Kidney epithelial cell (primary cell): ENCODE measurements at places on chromosomes 3 and 15.

DNA sequence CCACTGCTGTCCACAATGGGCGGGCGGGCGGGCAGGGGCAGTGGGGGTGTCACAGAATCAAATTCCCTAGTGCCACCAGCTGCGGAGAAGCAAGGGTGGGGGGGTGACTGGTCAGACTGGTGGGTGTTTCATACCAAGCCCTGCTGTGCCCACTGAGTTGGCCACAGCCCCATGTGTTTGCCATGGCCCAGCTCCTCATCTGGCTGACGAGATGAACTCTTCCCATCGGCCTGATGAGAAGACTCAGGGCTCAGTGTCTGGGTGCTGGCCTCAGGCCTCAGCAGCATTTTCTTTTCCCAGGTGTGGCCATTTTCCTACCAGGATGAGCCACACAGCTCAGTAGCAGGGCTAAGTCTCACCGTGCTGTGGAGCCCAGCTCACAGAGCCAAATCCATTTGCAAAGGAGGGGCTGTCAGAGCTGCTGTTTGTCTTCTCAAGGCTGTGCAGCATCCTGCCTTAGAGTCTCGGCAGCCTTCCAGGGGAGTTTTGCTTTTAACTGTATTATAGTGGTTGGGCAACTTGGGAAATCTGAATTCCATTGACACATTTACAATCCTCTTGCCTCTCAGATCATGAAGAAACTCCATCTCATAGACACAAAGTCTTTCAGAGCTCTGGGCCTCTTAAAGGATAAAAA, 176.8 kb downstream of the ABHD5 start:
- DNase-seq: no peak

DNA sequence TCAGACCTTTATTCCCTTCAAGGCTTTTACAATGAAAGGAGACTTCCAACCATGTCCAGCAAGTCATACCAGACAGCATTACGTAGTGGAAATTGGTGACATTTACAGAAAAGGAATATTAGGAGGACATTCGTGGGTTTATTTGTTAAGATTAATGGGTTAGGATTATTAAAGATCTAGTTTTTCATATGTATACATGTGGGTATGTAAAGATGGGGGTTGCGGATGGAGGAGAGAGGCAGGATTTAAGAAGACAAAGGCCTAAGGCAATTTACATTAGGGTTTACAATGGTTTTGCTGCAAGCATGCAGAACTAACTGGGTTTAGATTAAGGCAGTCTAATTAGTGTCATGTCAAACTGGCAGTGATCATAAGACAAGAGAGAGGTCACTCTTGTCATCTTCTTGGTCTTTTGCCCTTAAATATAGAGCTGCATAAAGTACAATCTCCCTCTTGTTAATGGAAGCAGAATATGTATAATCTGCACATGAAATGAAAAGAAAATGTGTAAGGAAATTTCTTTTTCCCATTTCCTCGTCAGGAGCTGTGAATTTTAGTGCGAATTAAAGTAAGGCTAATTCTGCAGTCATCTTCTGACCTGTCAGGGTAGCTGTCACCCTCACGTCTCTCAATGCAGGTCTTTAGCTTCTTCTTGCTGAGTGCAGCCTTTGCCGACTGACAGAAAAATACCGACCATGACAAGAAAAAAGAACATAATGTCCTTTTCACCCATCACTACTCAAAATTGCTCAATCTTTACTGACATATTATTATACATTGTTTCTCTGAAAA, 258.9 kb upstream of the MEIS2 start:
- no peak for DNase-seq

GRCh38 chr3:44419923-44420650, 57.4 kb downstream of the ZNF445 start:
- no peak for DNase-seq

DNA sequence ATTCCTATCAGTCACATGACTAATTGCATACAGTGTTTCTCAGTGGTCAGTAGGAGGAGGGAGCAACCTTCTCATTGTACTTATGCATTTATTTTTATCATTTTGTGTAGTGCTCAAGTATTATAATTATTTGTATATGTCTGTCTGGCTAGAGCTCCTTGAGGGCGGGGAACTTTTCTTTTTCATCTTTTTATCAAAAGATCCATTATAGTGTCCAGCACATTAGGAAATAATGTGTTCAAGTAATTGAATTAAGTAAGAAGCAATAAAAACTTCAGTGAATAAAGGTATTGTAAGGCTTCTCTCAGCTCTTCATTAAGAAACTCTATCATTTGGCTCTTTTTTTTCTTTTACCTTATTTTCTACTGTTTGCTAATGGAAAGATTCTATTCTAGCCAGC, 18.8 kb downstream of the FGF7 start:
- no peak for DNase-seq

GRCh38 chr3:114874522-114874971, 272.5 kb downstream of the ZBTB20 start:
- DNase-seq: no peak

DNA sequence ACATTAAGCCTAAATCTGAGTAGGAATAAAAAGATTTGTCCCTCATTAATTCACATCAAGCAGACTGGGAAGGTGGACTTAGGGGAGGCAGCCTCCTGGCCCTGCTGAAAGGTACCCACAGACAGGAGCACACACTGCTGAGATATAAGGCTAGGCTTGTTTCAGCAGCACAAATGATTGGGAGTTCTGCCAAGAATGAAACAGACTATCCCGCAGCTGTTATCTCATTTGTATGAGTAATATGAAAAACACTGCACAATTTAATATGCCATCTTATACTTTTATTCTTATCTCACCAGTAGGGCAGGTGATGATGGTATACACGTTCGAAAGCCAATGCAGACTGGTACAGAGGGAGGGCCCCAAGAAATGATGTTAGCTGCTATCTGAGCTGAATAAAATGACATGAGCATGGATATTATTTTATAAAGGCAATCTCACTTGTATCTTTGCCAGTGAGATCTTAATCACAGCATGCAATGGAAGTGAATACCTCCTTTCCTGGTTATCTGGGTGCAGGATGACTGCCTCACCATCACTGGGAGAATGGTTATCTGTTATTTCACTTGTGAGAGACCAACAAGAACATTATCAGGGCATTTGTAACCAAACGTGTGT, 258.7 kb upstream of the PPP2R3A start:
- DNase-seq: no peak

DNA sequence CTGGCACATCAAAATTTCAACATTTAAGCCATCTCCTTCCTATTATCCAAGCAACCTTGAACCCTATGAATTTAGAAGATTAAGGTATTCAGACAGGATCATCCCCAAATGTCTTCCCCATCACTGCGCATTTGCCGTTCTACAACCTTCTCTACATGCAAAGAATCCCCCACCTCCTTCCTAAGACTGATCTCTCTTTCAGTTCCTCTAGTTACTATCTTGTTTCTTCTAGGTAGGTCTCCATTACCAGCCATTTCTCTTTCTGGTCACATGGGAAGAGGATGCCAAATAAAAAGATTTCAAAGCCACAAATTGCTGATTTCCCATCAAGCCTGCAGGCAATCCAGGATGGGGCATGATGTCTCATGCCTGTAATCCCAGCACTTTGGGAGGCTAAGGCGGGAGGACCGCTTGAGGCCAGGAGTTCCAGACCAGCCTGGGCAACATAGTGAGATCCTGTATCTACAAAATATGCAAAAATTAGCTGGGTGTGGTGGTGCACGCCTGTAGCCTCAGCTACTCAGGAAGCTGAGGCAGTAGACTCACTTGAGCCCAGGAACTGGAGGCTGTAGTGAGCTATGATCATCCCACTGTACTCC, 29.7 kb upstream of the MTMR10 start:
- no peak for DNase-seq

- no peak for DNase-seq
Measured at GRCh38 chr3:61772456-61772855, 211.1 kb downstream of the PTPRG start.

- DNase-seq: no peak
Measured at GRCh38 chr15:46918462-46919140, 798.7 kb upstream of the SEMA6D start.

GRCh38 chr3:21654241-21654640, 96.8 kb downstream of the ZNF385D start:
- DNase-seq: no peak

DNA sequence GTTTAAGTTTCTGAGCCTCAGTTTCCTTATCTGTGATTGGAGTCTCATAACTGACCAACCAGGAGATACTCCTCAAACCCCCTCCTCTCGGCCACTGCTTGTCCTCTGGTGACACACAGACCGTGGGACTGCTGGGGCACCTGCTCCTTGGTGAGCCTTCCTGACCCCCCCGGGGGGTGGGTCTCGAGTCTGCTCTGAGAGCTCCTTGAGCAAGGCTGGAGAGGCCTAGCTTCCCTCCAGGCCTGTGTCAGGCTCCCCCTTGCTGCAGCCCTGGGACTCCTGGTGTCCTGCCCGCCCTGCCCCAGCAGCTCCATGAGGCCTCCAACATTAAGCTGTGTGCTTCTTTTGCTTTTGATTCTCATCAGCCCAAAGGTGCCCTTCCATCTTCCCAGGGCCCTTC, 27.7 kb downstream of the SRPRB start:
- DNase-seq: no peak

DNA sequence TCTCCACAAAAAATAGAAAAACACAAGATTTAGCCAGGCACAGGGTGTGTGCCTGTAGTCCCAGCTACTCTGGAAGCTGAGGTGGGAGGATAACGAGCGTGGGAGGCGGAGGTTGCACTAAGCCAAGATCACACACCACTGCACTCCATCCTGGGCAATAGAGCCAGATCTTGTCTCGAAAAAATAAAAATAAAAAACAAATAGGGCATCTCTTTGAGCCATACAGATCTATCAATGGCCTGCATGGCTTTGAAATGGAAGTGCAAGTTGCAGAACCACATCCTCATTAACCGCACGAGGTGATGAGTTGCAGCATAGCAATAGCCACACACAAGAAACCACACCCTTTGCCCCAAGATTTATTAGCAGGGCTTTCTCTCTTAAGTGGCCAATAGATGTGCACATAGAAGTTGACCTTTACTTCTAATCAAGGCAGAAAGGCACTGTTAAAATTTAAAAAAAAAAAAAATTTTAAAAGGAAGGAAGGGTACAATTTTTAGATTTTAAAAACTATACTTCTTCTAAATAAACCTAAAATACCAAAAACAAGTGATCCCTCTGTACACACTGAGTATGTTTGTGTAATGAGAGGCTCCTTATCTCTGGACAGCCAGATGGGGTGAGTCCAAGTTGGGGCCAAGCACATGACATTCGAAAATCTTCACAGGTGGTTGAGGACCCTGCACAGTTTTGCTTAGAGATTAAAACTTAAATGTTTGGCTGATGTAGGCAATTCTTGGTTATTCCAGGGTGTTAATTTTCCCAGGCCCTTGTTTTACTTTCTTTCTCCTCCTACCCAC, 53.4 kb downstream of the FILIP1L start:
- no peak for DNase-seq

- DNase-seq: no peak
Measured at GRCh38 chr3:29317659-29318173, 36.8 kb downstream of the RBMS3 start.

DNA sequence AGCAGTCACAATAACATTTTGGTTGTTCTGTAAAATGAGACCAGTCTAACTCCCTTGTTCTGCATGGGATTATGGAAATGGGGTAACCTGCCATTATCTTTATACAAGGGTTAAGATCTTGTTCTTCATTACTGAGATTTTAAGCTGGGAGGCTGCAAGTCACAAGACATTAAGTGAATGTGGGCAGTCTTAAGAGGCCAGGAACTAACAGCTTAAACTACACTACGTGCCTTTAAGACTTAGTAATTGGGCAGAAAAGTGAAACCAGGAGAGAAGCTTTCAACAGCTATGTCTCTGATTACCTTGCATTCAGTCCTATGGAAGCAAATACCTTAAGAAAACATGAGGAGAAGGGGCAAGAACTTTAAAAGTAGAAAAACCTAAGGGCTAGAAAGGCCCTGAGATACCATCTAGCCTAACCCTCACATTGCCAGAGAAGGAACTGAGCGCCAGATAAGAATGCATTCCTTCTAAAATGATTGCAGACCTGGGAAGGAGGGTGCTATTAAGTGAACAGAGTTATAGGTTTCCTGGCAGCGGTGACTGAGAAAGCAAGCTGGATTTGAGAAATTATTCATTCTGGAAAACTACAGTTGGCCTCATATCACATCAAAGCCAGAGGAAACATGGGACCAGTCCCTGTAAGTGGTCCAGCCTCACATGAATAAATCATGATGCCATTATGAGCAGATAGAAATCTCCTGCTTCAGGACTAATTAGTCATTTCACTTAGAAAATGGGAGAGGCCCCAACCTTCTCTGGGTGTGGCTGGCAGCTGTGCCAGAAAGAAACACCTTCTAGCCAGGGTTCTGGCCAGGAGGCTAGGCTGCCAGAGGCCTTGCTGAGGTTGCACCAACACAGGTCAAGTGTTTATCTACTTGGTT, 32.9 kb downstream of the DAPK2 start:
- DNase-seq: no peak

- no peak for DNase-seq
Measured at GRCh38 chr3:66483409-66483906, 17.4 kb downstream of the LRIG1 start.

GRCh38 chr3:14796403-14797077, 22.2 kb upstream of the FGD5 start:
- no peak for DNase-seq

DNA sequence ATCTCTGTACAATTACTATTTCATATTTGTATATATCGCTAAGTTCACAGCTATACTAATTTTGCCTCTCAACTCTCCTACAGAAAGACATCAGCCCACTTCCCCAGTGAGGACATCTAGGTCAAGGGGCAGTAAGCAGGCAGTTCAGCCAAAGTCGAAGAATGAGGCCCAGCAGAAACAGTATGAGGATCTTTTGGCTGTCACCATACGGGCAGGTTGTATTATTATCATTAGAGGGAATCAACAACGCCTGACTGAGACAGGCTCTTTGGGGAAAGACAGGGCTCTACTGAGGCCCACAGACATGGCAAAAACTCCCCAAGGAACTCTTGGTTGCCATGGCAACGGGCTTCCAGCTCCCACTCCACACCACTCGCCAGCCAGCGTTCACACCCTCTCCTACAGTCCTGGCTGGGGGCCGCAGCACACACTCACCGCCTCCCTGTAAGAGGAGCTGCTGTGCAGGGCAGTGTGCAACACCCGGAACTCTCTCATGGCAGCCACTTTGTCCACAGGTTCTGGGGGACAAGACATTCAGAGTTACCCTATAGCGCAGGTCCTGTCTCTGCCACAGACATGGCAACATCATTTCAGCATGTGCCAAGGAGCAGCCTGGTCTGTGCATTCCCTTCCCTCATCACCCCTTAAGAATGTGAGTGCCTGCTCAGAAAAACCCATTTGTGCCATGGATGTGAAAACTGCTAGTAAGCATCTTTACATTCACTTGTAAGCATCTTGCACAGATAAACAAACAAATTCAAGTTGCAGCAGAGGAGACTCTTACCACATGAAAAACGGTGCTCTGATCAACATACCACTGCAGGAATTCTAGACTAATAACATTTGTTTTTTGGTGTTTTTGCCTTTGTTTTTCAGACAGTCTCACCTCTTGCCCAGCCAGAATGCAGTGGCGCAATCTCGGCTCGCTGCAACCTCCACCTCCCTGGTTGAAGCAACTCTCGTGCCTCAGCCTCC, 8.8 kb downstream of the UBL7 start:
- DNase-seq: no peak
